ENCODE measurements at places on chromosomes 16 and 17.
A peak's percentile ranks its signal among the peaks of the same experiment; 100 is the strongest.

DNA sequence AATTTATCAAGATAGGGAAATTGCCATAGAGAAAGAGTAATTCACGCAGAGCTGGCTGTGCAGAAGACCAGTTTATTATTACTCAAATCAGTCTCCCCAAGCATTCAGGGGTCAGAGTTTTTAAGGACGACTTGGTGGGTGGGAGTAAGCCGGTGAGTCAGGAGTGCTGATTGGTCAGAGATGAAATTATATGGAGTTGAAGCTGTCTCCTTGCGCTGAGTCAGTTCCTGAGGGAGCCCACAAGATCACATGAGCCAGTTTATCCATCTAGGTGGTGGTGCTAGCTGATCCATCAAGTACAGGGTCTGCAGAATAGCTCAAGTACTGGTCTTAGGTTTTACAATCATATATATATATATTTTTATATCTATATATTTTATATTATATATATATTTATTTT lies 6.0 kb upstream of the AQP8 start:
- DNase-seq = no peak

GRCh38 chr17:35630530-35631148 lies 43.5 kb downstream of the AP2B1 start:
- no peak for DNase-seq

DNA sequence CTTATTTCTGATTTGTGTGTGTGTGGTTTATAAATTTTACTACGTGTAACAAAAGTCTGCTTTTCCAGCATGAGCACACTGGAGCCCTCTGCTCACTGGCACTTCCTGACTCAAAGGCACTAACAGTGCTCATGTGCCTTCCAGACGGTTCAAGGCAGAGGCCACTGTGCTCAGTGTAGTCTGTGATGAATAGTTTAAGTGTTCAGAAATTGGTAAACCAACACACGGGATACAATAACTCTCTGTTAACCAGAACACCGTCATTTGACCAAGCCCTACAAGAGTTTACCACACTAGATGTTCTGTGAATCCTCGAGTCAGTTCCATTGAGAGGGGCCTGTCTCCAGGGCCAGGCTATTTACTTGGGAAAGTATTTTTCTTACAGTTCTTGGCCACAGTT lies 191.9 kb downstream of the MRTFB start:
- DNase-seq = no peak

GRCh38 chr16:25912321-25912720 lies 220.6 kb downstream of the HS3ST4 start:
- no peak for DNase-seq

- DNase-seq = no peak
These were observed 21.8 kb upstream of the NAGLU start for GRCh38 chr17:42514279-42514678.

- DNase-seq = no peak
These were observed 36.2 kb downstream of the YPEL2 start for GRCh38 chr17:59367657-59368045.

DNA sequence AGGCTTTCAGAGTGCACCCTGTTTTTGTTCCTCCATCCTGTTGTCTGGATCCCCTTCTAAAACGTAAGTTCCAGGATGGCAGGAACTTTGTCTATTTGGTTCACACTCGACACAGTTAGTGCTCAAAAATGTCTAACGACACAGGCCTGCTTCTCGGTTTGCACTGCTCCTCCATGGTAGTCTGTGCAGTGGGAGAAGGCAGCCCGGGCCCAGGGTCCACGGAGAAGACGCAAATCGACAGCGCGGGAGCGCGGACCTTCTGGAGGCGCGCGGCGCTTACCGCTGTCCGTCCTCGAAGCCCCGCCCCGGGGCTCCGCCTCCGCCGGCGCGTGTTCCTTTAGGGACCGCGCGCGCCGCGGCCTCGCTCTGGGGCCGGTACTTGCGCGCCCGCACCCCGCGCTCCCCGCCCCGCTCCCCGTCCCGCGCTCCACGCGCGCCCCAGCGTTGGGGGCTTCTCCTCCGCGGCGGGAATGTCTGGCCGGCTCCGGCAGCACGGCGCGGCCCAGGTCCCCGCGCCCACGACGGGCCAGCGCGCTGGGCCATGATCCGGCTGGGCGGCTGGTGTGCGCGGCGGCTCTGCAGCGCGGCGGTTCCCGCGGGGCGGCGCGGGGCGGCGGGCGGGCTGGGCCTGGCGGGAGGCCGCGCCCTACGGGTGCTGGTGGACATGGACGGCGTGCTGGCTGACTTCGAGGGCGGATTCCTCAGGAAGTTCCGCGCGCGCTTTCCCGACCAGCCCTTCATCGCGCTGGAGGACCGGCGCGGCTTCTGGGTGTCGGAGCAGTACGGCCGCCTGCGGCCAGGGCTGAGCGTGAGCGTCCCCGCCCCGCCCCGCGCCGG lies at the start of gene NT5M:
Gene NT5M (plus strand): TSS at position 364 of the 837 bp plus-strand sequence. CDS start 178 bp downstream, at position 542.
- peak; percentile 54 for DNase-seq

GRCh38 chr16:3922241-3922640 lies 41.7 kb upstream of the CREBBP start:
- DNase-seq = no peak

DNA sequence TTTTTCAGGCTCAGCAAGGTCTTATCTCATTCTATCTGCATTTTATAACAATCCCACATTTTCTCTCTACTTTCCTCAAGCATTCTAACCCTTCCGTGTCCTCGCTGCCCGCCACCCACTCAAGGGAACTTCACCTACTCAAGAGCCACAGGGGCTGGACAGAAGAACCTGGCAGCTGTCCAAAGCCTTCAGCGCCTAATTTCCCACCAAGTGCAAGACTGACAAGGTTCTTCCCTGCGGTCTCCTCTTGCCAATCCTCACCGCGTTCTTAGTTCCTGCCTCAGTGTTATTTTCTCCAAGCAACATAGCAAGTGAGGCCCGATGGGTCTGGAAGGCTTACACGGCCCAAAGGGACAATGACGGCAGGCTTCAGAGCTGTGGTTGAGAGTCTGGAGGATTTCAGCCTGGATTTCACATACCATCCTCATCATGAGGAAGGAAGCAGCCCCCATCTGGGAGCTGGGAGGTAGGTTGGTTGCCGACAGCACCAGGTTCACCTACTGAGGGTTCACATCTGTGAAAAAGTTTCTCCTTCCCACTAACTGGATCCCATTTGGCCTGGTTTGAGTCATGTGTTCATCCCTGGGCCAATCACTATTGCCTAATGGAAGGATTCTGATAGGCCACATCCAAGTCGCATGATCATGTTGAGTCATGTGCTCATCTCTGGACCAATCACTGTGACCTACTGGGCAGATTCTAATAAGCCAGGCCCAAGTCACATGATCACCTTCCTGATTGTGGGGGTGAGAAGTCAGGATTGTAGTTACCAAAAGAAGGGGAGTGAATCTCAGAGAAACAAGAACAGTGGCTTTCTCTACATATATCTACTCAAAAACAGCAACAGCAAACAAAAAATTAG lies 108.2 kb downstream of the N4BP1 start:
- DNase-seq = no peak

DNA sequence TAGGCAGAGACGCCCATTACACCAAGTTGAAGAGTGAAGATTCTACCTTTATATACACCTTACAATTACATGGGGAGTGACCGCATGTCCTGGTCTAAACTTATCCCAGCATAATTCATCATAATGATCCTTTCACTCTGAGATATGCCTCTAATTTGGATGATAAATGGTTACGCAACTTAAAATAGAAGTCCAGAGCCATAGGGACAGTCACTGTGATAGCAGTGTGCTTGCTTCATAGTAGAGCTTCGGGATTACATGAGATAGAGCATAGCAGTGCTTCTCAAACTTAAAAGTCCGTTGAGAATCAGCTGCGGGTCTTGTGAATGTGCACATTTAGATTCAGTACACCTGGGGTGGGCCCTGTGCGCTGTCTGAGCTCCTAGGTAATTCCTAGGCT lies 16.9 kb downstream of the USP10 start:
- DNase-seq = no peak

Measured in CD4-positive, alpha-beta T cell treated with Interleukin-2 at 100 ng/mL for 4 hours (primary cell).